ENCODE measurements at places on chromosomes 13 and 19. TPM values are rescaled to one million over a fixed set of nuclear protein-coding genes. Genes with fewer than 3 reads are reported as not detected.

DNA sequence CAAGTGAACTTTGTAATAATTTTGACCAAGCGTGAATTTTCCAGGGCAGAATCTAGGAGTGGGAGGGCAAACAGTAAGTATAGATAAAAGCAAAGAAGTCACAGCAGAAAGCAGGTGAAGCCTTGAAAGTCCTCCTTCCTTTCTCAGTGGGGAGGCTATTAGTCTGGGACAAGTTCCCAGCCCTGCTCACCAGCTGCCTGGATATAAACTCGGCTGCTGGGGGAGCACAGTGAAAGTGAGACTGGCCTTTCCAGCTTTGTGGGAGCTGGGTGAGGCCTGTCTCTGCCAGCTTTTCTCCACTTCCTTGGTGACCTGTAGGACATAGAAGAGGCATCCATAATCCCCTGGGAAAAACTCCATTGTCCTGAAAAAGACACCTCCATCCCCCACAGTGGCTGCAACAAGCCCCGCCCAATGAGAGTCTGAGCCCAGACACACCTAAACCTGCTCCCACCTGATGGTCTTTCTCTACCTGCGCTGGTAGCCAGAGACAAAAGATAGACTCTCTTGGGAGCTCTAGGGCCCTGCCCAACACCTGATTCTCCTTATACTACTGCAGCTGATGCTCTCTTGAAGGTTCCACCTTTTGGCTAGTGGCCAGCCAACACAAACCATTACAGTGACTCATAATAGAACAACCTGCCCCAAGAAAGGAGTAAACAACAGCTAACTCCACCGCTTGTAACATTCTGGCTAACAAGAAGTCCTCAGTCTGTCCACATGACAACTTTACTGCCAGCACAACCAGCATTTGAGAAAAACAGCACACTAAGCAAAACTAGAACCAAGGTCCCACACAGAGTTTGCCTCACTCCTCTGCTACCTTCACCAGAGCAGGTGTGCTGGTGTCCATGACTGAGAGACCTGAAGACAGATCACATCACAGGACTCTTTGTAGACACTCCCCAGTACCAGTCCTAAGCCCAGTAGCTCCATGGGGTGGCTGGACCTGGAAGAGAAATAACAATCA is 252.2 kb upstream of the SLITRK6 start:
- ATAC-seq: no peak

DNA sequence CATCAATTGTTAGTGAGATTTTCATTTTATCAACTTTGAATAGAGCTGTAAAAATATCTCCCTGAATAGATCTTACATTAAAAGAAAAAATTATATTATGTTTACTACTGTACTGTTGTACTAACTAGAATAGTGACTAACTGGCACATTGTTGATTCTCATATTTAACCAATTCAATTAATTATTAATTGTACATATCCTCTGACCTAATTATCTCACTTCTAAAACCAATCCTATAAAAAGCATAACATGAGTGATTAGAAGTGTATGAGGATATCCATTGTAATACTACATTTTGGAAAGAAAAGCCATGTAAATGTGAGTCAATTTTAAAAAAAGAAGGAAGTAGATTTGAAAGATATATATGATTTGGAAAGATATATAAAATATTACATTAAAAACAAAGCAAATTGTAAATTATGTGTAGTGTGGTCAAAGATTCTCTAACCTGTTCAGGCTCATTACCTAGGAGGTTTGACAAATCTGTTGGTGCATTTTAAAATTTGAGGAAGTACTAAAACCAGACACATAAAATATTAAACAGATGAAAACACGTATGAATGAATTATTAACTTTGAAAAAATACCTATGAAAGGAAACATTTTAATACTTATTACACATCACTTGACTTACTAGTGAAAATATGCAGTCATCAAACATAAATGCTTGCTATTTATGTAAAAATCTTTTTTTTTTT is 829.8 kb upstream of the SLC10A2 start:
- no peak for ATAC-seq

DNA sequence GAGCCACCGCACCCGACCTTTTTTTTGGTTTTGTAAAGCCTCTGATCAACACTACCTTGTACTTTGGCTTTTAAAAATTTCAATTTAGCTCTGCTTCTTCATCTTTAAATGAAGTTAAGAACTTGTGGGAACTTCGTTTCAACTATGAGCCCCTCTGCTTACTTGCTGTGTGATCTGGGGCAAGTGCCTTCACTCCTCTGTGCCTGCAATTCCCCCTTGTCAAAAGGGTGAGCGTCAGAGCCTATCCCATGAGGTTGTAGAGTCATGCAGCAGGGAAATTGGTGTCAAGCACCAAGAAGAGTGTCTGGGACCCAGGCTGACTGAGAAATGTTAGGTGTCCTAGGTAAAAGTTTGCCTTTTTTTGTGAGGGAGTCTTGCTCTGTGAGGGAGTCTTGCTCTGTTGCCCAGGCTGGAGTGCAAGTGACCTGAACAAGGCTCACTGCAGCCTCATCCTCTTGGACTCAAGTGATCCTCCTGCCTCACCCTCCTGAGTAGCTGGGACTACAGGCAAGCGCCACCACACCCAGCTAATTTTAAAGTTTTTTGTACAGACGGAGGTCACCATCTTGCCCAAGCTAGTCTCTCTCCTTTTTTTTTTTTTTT is 5.7 kb downstream of the VASP start:
- ATAC-seq: no peak

- ATAC-seq: no peak
Observed at GRCh38 chr13:20035130-20035529, 76.6 kb downstream of the ZMYM2 start.

DNA sequence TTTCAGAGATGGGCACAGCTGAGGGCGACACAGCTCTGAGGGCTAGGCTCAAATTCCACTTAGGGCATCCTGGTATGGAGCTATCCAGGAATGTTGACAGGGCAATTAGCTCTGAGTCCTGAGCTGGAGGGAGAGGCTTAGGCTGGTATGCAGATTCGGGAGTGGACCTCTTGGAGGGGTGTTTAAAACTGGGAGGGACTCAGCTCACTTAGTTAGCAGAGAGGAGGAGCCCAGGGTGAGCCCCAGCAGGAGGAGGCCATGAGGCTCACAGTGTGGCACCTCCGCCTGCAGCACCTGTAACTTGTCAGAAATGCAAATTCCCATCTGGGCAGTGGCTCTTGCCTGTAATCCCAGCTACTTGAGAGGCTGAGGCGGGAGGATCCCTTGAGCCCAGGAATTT is 10.2 kb upstream of the NOP53 start:
- no peak for ATAC-seq

DNA sequence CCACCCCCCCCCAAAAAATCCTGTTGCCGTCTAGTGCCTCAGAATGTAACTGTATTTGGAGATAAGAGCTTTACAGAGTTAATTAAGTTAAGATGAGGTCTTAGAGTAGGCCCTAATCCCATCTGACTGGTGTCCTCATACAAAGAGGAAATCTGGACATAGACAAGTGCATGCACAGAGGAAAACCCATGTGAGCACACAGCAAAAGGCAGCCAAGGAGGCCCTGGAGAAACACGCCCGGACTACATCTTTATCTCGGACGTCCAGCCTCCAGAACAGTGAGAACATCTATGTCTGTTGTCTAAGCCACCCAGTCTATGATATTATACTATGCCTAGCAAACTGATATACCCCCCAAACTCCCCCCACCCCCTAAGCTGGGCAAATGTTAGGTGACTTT is 193.8 kb downstream of the KATNAL1 start:
- ATAC-seq: no peak

DNA sequence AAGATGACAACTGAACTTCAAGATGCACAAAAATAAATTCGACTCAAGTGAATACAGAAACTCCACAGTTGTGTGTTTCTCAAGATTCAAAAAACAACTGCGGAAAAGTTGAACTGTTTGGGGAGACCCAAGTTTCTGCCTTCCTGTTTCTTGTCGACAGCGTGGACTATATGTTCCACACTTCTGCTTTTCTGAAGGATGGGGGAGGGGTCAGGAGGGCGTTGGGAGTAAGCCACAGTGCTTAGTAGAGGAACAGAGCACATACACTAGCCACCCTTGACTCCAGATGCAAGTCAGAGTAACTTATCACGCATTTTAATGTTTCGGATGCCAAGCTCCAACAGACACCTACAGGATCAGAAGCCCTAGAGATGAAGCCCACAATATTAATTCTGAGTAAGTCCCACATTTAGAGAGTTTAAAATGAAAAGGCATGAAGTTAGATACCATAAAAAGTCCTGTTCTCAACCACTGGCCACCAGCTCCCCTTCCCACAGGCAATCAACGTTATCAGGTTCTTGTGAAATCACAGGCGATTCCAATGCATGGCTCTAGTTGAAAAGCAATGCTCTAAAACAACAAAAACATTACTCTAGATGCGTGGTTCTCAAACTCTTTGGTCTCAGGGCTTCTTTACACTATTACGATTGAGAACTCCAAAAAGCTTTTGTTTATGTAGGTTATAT is 4.2 kb downstream of the TUBGCP3 start:
- ATAC-seq: no peak

Gene SLC7A9
- total RNA-seq: 0.08 TPM

GRCh38 chr19:53355739-53356138 is 9.8 kb upstream of the ZNF525 start:
- ATAC-seq: no peak

GRCh38 chr19:50415661-50416033 is 3.1 kb upstream of the SPIB start:
- ATAC-seq: peak; percentile 55

DNA sequence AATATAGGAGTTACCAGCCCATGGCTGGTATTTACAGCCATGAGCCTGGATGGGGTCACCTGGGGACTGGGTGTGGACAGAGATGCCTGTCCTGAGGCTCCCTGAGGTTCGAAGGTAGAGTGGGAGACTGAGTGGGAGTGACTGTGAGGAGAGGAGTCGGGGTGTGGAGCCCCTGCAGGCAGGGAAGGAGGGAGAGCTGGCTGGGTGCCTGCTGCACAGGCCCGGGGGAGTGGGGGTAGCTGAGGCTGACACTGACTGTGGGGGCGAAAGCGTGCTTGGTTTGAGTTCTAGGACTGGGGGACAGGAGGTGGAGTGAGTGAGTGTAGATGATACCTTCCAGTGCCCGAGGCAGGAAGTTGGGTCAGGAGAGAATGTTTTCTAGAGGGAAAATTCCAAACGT is 7.1 kb downstream of the RAB11B start:
- ATAC-seq: peak; percentile 3

DNA sequence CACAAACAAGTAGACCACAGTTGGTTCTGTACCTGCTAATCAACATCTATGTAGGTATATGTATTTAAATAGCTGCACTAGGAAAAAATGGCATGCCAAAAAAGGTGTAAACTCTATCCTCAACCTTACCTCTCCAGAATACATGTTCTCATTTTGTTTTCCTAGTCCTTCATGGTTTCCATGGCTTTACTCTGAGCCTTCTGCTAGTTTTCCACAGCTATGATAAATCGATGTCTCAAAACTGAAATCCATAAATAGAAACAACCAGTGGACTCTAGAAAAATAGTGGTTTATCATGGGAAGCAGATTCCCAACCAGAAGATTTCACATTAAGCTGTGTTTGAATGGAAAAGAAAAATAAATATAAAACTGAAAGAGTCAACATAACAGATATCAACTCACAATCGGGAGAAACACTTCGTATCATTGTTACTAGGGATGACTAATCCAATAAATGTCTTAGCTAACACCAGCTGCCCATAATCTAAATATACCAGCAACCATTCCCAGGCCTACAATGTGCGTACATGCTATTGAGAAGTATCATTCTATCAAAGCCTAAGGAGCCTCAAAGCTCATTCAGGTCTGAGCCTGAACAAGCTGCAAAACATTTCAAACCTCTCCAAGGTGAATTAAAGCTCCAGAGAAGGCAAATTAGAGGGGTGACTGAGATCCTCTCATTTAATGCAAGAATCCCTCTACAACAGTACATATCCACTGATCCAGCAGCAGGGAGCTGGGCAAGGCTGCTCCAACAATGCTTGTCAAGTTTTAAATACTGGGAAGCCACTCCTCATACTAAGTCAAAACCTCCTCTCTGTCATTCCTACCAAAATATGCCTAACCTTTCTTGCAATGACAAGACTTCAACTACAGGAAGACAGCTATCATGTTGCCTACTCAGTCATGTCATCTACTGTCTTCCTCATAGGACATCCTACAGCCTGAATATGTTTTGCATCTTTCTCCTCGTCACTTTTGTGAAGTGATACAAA is 90.2 kb downstream of the KCTD12 start:
- no peak for ATAC-seq

Gene ZNF546
- total RNA-seq: 1.3 TPM

DNA sequence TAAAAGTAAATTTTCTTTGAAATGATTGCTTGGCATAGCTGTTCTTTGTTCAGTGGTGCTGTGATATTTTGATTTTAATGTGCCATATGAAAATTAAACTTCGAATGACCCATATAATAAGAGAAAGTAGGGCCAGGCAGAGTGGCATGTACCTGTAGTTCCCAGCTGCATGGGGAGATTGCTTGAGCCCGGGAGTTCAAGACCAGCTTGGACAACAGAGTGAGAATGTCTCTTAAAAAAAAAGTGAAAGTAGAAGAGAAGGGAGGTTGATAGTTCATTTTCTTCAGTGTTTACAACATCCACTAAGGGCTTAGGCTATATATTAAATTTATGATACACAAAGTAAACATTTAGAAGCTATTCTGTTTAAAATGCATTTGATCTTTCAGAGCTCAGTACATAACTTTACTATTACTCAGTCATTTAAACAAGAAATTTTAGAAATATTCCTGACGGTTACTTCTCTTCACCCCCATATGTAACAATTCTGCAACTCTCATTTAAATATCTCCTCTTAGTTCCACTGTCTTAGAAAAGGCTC is 17.2 kb upstream of the RFC3 start:
- ATAC-seq: no peak

DNA sequence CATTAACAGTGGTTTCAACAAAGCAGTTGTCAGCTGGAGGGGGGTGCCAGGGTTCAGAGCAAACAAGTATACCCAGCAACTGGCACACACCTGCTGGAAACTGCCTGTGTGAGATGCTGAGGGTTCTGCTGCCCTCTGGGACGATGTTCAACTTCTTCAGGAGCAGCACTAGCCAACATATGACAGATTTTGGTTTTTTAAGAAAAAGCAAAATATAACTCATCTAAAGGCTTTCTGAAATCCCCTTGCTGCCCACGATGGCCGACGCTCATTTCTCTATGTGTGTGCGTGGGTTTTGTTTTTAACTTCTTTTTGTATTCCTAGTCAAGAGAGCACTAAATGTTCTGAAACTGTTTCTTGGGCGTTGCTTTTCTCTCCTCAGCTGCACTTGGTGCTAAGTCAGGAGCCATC is 79.9 kb downstream of the MRPL57 start:
- no peak for ATAC-seq

GRCh38 chr13:60028021-60028420 is 135.7 kb downstream of the DIAPH3 start:
- ATAC-seq: no peak

GRCh38 chr19:47541518-47541917 is 26.7 kb upstream of the NAPA start:
- ATAC-seq: no peak
